Gastroesophageal sphincter (tissue), 4 donors: ENCODE measurements at places on chromosomes 5 and 9. TPM values are rescaled to one million over a fixed set of nuclear protein-coding genes. Genes with fewer than 3 reads are reported as not detected.

Gene SH3RF2
- total RNA-seq, result 1.0 TPM

Gene DNM1
- total RNA-seq, result 22.3 TPM

Gene TYRP1
- total RNA-seq, result not detected

Gene F2RL2
- total RNA-seq, result 6.0 TPM

Gene FLT4
- 8.9 TPM for total RNA-seq

Gene KCNV2
- not detected for total RNA-seq

Gene MYMK
- total RNA-seq, result not detected

Gene OR1J2
- not detected for total RNA-seq

Gene SAXO1
- total RNA-seq, result not detected

Gene PTGER4
- 27.5 TPM for total RNA-seq

Gene HTR1A
- not detected for total RNA-seq

Gene EGR1
- 37.3 TPM for total RNA-seq

Gene DMGDH
- total RNA-seq, result 4.8 TPM

Gene CACFD1
- 22.3 TPM for total RNA-seq

Gene MSH3
- total RNA-seq, result 12.9 TPM

Gene DEPDC1B
- total RNA-seq, result 0.62 TPM

Gene TEX48
- not detected for total RNA-seq

Gene HAND1
- total RNA-seq, result not detected

Gene SNAPC4
- total RNA-seq, result 8.4 TPM

Gene ARL14EPL
- not detected for total RNA-seq

Gene SPATA31C1
- total RNA-seq, result not detected

Gene NREP
- total RNA-seq, result 24.7 TPM

Gene FOXD4L5
- total RNA-seq, result not detected
